ENCODE measurements at places on chromosomes 2 and 18.

GRCh38 chr18:44521668-44522022 lies 159.0 kb upstream of the SETBP1 start:
- DNase-seq: no peak

- DNase-seq: no peak
Measured at GRCh38 chr2:157223624-157224205, 33.8 kb upstream of the GALNT5 start.

GRCh38 chr2:228094377-228094921 lies 87.0 kb downstream of the SPHKAP start:
- DNase-seq: no peak

GRCh38 chr2:99468155-99468554 lies 21.7 kb downstream of the REV1 start:
- no peak for DNase-seq

DNA sequence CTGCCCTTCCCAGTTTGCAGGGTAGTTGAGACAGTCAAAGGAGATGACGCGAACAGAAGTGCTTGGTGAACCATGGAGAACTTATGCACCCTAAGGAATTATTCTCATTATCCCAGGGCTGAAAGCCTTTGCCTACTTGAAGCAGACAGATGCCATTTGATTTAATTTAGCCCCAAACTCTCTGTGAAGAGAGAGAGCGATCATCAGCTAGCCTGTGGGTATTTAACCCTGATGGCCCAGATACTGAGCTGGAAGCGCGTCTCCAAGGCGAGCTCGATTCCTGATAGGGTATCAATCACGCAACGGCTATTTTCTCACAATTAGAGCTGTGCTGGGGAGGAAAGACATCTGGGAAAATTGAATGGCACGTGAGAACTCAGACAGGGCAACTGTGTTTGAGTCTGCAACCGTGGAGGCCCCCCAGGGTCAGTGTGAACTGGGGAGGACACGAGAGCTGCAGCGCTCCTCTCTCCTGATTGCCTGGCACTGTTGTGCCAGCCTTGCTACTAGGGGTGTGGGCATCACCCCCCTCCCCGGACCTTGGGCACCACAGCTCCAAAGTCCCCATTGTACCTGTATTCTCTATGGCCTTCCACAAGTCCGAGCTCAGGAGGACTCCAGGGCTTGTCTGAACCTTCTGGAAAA lies 73.2 kb downstream of the CAPN13 start:
- no peak for DNase-seq

GRCh38 chr2:223852281-223852795 lies 15.0 kb upstream of the AP1S3 start:
- DNase-seq: no peak

All from NCI-H1417 treated with DMSO at 0.1 percent for 48 hours (cell line).